ENCODE measurements at places on chromosomes 11 and 22.

DNA sequence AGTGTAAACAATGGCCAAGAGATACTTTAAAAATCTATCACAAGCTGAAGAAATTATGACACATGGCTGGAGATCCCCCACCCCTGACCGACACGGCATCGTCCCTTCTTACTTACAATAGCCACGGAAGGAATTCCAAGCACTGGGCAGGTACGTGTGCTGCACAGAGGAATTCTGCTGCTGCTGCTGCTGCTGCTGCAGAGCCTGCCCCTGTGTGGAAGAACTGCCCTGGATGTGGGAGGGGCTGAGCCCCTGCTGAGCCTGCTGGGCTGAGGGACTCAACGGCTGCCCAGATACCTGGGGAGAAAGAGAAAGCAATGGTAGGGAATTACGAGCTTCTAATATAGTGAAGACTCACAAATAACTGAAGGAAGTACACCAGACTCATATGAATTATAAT is 15.0 kb upstream of the NFRKB start:
- no peak for DNase-seq

GRCh38 chr22:39122772-39123470 is 25.9 kb downstream of the APOBEC3H start:
- no peak for DNase-seq

GRCh38 chr22:19265779-19266178 is 25.7 kb downstream of the CLTCL1 start:
- no peak for DNase-seq

- DNase-seq, result no peak
Measured at GRCh38 chr11:75031771-75032549, 43.2 kb downstream of the NEU3 start.

DNA sequence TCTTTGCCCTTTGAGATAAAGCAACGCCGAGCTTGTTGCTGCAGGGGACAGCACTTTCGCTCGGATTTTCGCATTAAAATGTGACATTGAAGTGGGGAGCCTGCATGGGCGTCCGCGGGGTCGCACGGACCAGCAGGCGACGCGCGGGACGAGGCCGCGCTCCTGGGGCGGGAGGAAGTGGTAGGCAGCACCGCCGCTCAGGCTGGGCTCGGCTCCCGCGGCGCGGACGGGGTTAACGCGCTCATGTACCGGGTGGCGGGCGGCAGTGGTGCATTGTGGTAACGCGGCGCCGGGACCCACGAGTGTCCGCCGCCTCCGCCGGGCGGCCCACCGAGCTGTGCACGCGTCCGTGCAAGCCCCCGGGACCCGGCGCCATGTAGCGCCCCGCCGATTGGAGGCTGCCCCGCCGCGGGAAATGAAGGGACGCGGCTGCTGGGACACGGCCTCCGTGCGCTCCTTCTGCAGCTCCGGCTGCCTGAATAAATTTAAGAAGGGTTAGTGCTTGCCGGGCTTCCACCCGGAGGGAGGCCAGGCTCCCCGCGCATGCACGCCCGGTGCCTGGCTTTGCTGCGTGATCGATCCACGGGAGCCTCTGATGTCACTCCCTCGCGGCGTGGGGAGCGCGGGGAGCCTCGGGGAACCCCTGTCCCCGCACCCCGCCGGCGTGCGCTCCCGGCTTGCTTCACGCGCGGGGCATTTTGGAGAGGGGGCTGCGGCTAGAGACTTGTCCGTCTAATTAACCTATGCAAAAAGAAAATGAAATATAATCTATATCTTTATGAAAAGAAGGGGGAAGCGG is 127.7 kb downstream of the OSBP2 start:
- no peak for DNase-seq

Measured in KG1 (cell line).